ENCODE measurements at places on chromosomes 2 and 18. TPM values are rescaled to one million over a fixed set of nuclear protein-coding genes. Genes with fewer than 3 reads are reported as not detected.

DNA sequence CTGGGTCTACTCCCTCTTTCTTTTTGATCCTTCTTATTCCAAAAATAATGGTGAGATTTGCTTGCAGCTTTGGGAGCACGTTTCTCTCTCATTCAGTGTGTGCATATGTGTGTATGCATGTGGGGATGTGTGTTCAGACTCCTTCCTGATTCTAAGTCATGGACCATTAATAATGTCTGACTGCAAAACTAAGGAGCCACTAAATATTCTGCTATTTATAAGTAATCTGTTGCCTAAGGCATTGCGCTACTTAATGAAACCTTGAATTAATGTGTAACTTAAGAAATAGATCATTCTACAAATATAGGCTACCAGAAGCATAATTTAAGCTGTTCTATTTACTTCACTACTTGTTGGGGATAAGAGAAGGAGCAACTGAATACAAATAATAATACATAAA lies 182.1 kb downstream of the TFCP2L1 start:
- DNase-seq, result no peak

DNA sequence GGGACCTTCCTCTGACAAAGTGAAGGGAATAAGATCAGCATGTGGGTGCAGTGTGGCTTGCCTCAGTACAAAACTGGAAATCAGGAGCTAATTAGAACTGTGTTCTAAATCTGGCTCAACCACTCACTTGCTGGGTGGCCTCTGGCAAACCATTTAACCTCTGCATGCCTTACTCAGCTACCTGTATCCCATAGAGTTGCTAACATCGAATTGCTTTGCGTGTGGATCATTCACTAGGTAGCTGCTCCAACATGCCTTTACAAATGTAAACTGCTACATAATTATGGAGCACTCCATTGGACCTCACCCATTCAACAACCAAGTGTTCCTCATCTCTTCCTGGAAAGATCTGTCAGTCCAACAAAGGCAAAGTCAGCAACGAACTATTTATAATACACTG lies 19.0 kb downstream of the PLEKHM3 start:
- no peak for DNase-seq

- no peak for DNase-seq
Measured at GRCh38 chr2:157897106-157897971, 21.2 kb upstream of the ACVR1 start.

GRCh38 chr2:221492636-221493035 lies 79.5 kb downstream of the EPHA4 start:
- DNase-seq, result no peak

DNA sequence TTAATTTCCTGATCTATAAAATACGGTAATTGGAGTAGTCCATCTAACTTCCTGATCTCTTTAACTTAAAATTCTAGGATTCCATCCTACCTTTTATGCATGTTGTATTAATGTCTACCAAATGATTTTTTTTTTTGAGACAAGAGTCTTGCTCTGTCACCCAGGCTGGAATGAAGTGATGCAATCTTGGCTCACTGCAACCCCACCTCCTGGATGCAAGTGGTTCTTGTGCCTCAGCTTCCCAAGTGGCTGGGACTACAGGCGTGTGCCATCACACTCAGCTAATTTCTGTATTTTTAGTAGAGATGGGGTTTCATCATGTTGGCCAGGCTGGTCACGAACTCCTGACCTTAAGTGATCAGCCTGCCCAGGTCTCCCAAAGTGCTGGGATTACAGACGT lies 47.8 kb downstream of the CFAP36 start:
- no peak for DNase-seq

Gene SMCHD1
- 28.7 TPM for total RNA-seq

Measured in left cardiac atrium (tissue), 4 donors.